SHP77 treated with DMSO at 0.1 percent for 48 hours (cell line): ENCODE measurements at places on chromosomes 2 and 18.

- DNase-seq: no peak
Observed at GRCh38 chr2:1979138-1979537, 234.8 kb upstream of the PXDN start.

DNA sequence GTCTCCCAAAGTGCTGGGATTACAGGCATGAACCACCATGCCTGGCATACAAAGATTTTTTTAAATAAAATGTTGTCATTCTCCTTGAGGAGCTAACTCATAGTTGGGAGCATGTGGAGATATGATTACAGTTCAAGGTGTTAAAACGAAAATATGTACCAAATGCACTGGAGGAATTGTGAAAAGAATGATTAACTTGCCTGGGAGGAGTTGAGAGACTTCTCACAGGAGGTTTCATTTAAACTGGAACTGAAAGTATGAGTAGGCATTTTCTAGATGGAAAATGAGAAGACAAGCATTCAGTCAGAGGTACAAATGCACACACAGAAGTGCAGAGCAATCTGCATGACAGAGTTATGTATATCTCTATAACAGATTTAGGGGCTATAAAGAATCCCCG is 126.6 kb upstream of the PDE1A start:
- no peak for DNase-seq

- DNase-seq: no peak
Observed at GRCh38 chr2:154532763-154533162, 165.7 kb upstream of the KCNJ3 start.

DNA sequence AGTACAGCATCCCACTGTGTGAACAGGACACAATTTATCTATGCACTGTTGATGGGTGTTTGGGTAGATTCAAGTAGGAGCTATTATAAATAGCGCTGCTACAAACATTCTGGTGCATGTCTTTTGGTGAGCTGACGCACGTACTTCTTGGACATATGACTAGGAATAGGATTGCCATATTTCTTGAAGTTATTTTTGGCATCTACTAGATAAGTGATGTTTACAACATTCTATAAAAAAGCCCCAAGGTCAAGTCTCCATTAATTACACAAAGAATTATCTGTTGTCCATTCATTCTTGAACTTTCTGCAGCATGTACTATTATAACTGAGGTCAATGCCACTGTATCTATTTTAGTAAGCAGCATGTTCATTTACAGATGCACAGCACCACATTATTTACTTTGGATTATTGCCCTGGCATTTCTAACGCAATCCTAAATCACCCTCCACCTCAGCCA is 225.5 kb upstream of the TMEM200C start:
- peak; percentile 20 for DNase-seq

DNA sequence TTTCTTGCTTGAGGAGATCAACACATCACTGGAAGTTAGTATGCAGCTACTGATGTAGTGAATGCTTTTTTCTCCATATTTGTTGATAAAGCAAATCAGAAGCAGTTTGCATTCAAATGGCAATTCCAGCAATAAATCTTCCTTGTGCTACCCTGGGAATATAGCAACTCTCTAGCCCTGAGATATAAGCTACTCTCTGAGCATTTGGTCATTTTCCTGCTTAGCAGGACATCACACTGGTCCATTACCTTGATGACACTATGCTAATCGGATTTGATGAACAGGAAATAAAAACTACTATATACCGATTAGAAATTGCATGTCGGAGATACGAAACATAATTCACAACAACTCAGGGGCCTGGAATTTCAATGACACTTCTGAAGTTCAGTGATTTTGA is 152.7 kb downstream of the CBLN2 start:
- DNase-seq: no peak

GRCh38 chr2:237980751-237981150 is 13.9 kb downstream of the UBE2F start:
- no peak for DNase-seq

- no peak for DNase-seq
Observed at GRCh38 chr2:122530814-122531213, 775.4 kb downstream of the TSN start.
